ENCODE measurements at places on chromosomes 6 and 20.
A peak's percentile ranks its signal among the peaks of the same experiment; 100 is the strongest.

- DNase-seq: no peak
These were observed 56.9 kb downstream of the PHACTR2 start for GRCh38 chr6:143734641-143735063.

- no peak for DNase-seq
These were observed 112.7 kb downstream of the KIF13A start for GRCh38 chr6:17874753-17875152.

- DNase-seq: no peak
These were observed 244.9 kb upstream of the SOX4 start for GRCh38 chr6:21348504-21349195.

DNA sequence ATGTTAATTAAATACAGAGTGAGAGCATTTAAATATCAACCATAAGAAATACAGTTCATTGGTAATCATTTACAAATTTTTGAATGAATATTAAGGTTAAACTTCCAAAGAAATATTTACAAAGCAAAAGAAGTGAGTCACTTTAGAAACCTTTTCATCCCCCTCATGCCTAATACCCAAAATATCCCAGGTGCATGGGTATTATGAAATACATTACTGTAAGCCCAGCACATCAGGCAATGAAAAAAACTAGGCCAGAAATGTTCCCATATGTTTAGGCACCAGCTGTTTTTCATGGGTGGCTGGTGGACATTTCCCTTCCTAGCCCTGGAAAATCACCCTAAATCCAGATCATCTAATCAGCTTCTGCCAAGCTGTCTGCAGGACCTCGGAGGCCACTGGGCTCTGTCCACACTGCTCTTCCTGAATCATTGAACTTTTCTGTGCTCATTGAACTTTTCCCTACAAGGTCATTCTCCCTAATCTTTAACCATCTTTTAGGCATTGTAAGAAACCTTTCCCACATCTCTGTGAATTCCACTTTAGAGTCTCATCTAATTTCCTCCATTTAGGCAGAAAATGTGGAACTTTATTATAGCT lies 145.3 kb upstream of the STXBP5 start:
- no peak for DNase-seq

DNA sequence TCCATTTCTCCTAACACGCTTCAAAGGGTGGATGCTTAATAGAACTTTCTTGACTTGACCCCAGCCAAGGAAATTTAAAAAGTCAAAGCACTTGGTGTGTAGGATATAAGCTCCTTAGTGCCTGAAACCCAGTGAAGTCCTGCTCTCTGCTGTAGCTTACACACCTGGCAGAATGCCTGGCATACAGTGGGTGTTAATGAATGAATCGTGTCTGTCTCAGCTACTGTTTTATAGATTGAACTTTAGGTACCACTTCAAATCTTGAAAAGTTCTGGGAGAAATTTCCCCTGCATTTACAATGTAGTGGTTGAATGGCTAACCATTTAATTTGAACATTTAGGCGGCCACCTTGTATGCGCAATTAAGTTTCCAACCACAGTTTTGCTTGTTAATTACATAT lies 70.5 kb upstream of the ZNF217 start:
- DNase-seq: peak; percentile 32

- DNase-seq: no peak
These were observed 57.8 kb upstream of the TAGAP start for GRCh38 chr6:159102373-159103160.

- no peak for DNase-seq
These were observed 53.0 kb upstream of the CHD6 start for GRCh38 chr20:41671143-41671542.

DNA sequence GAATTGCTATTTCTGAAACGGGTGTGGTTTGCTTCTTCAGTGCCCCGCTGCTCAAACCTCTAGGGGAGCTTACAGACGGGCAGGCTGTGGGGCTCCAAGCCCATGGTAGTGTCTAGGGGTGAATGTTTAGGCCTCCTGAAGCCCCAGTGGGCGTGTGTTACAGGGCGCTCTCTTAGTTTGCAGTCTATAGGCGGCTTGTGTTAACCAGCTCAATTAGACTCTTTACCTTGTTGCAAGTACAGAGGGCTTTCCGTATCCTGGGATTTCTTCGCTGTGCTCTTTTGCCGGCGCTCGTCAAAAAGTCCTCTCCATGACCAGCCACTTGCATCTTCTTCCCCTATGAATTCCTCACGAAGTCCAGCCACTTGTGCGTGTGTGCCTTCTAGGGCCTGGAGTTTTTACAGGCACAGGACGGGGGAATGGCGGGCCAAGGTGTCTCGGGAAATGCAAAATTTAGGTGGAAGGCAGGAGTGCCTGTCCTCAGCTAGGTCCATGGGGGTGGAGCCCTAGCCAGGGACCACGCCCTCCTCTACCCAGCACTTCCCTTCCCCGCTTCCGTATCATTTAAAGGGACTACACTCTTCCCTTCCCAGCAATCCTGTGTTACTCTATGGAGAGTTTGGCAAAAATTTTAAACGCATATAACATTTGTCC lies 94.5 kb downstream of the HTR1B start:
- DNase-seq: no peak

GRCh38 chr6:107272246-107272645 lies 156.9 kb upstream of the BEND3 start:
- DNase-seq: no peak

DNA sequence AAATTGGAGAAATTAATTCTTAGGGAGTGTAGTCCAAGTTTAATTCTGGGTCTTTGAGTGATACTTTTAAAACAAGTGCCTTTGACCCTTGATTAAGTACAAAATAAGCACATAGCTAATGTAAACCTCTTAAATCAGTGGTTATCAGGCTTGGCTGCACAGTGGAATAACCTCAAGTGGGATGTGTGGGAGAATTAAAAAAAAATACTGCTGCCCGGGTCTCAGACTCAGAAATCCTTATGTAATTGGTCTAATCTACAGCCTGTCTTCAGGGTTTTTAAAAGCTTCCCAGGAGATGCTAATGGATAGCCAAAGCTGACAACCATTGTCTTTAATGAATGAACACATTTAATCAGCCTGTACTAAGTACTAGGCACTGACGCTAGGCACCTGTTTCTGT lies 28.5 kb upstream of the TMEM14A start:
- no peak for DNase-seq

GRCh38 chr20:37808233-37809070 lies 94.5 kb upstream of the VSTM2L start:
- DNase-seq: no peak

Measured in activated CD8-positive, alpha-beta T cell treated with anti-CD3 and anti-CD28 coated beads for 36 hours (primary cell).